Esophagus muscularis mucosa (tissue), 4 donors: ENCODE measurements at places on chromosomes 3 and 15. TPM values are rescaled to one million over a fixed set of nuclear protein-coding genes. Genes with fewer than 3 reads are reported as not detected.

LRRC31 gene
- not detected for total RNA-seq

RSRC1 gene
- 57.3 TPM for total RNA-seq

SH2D7 gene
- not detected for total RNA-seq

ACAA1 gene
- 34.5 TPM for total RNA-seq

MRAS gene
- total RNA-seq, result 59.2 TPM

PAK6 gene
- not detected for total RNA-seq

ARGFX gene
- not detected for total RNA-seq

GABRR3 gene
- not detected for total RNA-seq

PHC3 gene
- 83.1 TPM for total RNA-seq

OR4F6 gene
- total RNA-seq, result not detected

NOX5 gene
- total RNA-seq, result under 0.01 TPM

- H3K36me3 ChIP-seq, result peaks cover 5% of the 10 kb centered on the region
- DNase-seq, result no peak
Observed at GRCh38 chr3:111924283-111924682, 54.5 kb upstream of the ABHD10 start.

GRCh38 chr3:42057561-42058211 lies 33.5 kb upstream of the TRAK1 start:
- no peak for DNase-seq
- peak overlapping the region; percentile 21 for H3K27ac ChIP-seq
- peaks cover 68% of the 10 kb centered on the region for H3K4me1 ChIP-seq
- no peaks in the 10 kb centered on the region for H3K27me3 ChIP-seq

DNA sequence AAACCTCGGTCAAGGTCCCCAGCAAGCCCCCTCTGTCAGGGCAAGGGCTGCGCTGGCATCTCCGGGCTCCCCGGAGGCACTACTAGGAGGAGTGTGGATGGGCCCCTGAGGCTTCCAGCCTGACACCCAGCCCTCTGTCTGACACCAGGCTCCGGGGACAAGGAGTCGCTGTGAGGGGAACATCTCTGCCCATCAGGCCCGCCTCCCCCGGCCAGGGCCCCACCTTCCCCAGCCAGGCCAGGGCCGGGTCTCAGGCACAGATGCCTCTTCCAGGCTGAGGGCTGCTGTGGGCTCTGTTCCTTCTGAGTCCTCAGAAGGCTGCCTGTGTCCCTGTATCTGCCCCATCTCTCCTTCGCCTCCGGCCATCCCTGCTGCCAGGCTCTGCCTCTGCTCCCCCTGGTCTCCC lies 15.8 kb downstream of the CSPG4 start:
- peak overlapping the region; percentile 20 for H3K4me3 ChIP-seq
- no peaks in the 10 kb centered on the region for H3K27me3 ChIP-seq

DNA sequence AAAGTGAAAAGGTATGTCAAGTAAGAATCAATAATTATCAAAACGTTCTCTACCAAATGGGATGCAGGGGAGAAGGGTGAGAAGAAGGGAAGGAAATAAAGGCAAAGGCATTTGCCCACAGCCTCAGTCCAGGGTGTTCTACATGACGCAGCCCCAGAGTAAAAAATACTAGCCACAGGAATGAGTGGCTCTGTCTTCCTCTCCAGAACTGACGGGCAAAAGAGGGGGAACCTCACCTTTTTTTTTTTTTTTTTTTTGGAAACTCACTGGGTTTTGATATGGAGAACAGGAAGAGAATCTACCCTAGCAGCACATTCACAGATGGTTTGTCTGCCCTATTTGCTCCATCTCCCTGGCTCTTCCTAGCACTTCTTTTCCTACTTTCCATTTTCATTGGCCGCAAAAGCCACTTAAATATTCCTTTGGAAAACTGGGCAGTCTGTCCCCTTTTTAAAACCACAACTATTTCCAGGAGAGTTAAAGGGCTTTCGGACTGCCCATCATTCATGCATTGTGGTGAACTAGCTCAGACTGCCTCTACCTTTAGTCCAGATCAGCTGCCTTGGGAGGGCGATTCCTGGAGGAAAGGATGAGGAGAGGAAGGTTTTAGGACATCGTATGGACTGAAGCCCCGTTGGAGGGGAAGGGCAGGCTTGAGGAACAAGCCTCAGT lies 28.2 kb downstream of the B3GNT5 start:
- H3K27ac ChIP-seq, result no peak overlapping the region
- H3K4me3 ChIP-seq, result no peak overlapping the region
- no peak for DNase-seq
- peaks cover 11% of the 10 kb centered on the region for H3K4me1 ChIP-seq
- no peaks in the 10 kb centered on the region for H3K36me3 ChIP-seq
- no peaks in the 10 kb centered on the region for H3K27me3 ChIP-seq

- H3K27me3 ChIP-seq, result peaks cover 6% of the 10 kb centered on the region
- H3K4me1 ChIP-seq, result peaks cover 13% of the 10 kb centered on the region
- no peak for DNase-seq
Observed at GRCh38 chr3:157540656-157541055, 37.4 kb upstream of the VEPH1 start.

- no peaks in the 10 kb centered on the region for H3K27me3 ChIP-seq
- no peak overlapping the region for H3K4me3 ChIP-seq
- no peaks in the 10 kb centered on the region for H3K36me3 ChIP-seq
- H3K27ac ChIP-seq, result no peak overlapping the region
- no peak for DNase-seq
Observed at GRCh38 chr3:53506110-53506762, 11.8 kb downstream of the CACNA1D start.

GRCh38 chr3:194133661-194134230 lies 2.2 kb upstream of the HES1 start:
- peaks cover 9% of the 10 kb centered on the region for H3K36me3 ChIP-seq
- no peak for DNase-seq
- peak overlapping the region; percentile 97 for H3K27ac ChIP-seq
- peak overlapping the region; percentile 80 for H3K4me3 ChIP-seq
- peaks cover 69% of the 10 kb centered on the region for H3K4me1 ChIP-seq
- H3K27me3 ChIP-seq, result no peaks in the 10 kb centered on the region

GRCh38 chr15:59591356-59591755 lies 20.2 kb upstream of the GCNT3 start:
- no peak overlapping the region for H3K4me3 ChIP-seq
- no peaks in the 10 kb centered on the region for H3K36me3 ChIP-seq
- H3K27me3 ChIP-seq, result no peaks in the 10 kb centered on the region
- no peaks in the 10 kb centered on the region for H3K4me1 ChIP-seq

DNA sequence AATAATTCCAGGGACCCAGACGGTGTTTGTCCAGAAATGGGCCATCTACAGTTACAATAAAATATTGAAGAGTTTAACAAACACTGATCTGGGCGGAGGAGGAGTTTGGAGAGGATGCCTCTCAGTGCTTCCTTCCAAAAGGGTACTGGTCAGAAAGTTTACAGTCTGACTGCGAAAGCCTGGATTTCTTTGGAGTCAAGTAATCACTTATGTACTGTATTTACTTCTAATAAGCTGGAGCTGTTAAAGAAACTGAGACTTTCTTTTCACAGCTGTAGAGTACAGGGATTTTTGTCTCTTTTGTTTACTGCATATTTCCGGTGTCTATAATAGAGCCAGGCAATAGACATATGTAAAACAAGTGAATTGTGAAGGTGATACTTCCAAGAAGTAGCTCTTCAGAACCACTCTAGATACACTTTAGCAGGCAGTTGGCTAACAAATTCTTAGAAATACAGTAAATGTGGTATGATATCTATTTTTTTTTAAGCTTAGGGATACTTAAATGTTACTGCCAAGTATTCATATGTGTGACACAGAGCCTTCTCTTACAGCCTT lies 22.1 kb upstream of the NEO1 start:
- no peak overlapping the region for H3K27ac ChIP-seq
- no peaks in the 10 kb centered on the region for H3K4me1 ChIP-seq
- peaks cover 4% of the 10 kb centered on the region for H3K27me3 ChIP-seq
- no peak for DNase-seq
- H3K36me3 ChIP-seq, result no peaks in the 10 kb centered on the region

DNA sequence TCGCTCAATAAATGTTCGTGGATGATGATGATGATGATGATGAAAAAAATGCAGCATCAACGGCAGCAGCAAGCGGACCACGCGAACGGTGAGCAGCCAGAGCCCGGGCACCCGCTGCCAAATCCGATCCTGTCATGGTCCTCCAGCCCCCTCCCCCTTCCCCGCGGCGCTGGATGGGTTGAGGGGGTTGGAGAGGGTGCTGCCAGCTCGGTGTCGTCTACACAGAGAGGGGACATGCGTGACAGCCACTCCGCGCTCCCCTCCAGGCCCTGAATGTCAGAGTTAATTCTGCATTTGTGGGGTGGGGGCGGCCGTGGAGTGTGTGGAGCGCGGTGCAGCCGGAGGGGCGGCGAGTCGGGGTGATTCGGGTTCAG lies 722 bp downstream of the CACNA1D start:
- no peak overlapping the region for H3K27ac ChIP-seq
- DNase-seq, result no peak
- H3K27me3 ChIP-seq, result peaks cover 9% of the 10 kb centered on the region
- H3K4me1 ChIP-seq, result peaks cover 48% of the 10 kb centered on the region
- peak overlapping the region; percentile 50 for H3K4me3 ChIP-seq
- H3K36me3 ChIP-seq, result no peaks in the 10 kb centered on the region

DNA sequence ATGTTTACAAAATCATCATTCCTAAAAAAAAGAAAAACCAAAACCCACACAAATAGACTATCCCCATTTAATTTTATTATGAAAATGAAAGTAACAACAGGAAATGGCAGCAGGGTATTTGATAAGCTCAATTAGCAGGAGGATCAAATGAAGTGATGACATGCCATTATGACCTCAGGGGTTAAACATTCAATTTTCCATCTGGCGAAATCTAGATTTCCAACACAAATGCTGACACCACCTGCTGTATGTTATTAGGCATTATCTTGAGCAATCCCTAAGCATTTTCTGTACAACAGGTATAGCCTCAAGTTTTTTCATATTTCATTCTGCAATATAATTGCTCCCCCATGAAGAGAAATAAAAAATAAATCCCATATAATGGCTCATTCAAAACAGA lies 57.1 kb downstream of the SHQ1 start:
- H3K4me3 ChIP-seq, result no peak overlapping the region
- no peak overlapping the region for H3K27ac ChIP-seq
- no peaks in the 10 kb centered on the region for H3K27me3 ChIP-seq

GRCh38 chr3:133943639-133944141 lies 48.0 kb upstream of the RAB6B start:
- no peak overlapping the region for H3K4me3 ChIP-seq
- H3K27me3 ChIP-seq, result no peaks in the 10 kb centered on the region
- H3K4me1 ChIP-seq, result peaks cover 73% of the 10 kb centered on the region
- peak overlapping the region; percentile 69 for H3K27ac ChIP-seq
- DNase-seq, result no peak
- H3K36me3 ChIP-seq, result no peaks in the 10 kb centered on the region

DNA sequence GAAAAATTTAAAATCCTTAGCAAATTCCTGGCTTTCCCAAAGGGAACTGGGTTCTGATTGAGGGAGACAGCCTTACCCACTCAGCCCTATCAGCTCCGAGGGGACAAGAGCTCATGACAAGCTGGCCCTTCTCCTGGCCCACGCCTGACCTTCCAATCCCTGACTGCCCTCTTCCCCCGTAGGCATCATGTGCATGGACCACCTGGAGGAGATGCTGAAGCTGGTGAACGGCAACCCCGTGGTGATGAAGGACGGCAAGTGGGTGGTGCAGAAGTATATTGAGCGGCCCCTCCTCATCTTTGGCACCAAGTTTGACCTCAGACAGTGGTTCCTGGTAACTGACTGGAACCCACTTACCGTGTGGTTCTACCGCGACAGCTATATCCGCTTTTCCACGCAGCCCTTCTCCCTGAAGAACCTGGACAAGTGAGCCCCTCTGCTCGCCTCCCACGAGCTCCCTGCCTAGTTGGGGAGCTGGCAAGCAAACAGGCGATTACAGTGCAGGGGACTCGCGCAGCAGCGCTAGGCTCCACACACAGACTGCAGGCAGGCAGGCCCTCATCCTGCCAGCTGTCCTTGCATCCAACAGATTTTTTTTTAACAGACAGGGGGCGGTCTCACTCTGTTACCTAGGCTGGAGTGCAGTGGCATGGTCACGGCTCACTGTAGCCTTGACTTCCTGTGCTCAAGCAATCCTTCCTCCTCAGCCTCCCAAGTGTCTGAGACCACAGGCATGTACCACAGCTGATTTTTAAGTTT lies 16.8 kb downstream of the RPUSD3 start:
- no peak for DNase-seq
- H3K4me1 ChIP-seq, result no peaks in the 10 kb centered on the region
- H3K4me3 ChIP-seq, result no peak overlapping the region
- H3K36me3 ChIP-seq, result peaks cover 56% of the 10 kb centered on the region
- H3K27me3 ChIP-seq, result no peaks in the 10 kb centered on the region

DNA sequence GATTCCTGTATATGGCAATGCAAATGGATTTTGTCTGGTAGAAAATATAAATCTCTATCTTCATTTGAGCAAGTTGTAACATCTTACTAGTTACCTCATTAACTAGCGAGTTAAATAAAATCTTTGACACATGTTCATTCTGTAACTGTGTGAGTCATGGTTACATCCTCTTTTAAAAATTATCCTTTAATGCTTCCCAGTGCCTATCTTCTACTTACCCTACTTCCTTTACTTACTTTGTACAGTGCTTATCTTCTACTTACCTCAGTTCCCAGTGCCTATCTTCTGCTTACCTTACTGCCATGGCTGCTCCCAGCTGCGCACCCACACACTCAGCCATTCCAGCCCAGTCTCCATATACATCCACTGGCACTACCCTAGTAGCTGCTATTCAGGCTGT lies 71.9 kb upstream of the GOLGA8B start:
- H3K36me3 ChIP-seq, result no peaks in the 10 kb centered on the region
- no peaks in the 10 kb centered on the region for H3K27me3 ChIP-seq
- no peak overlapping the region for H3K4me3 ChIP-seq
- no peak for DNase-seq

DNA sequence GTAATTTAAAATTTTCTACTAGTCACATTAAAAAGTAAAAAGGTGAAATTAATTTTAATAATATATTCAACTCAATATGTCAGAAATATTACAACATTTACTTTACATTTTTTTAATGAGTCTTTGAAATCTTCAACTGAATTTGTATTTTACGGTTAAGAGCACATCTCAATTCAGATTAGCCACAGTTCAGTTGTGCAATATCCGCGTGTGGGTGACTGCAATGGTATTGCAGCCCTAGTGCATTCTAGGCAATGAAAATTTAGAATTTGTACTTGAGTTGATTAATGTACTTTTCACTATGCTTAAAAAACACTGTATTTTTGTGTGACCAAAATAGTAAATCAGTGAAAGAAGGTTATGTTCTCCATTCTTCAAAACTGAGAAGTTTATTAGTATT lies 57.3 kb downstream of the CEP63 start:
- no peaks in the 10 kb centered on the region for H3K27me3 ChIP-seq
- DNase-seq, result no peak
- peaks cover 10% of the 10 kb centered on the region for H3K36me3 ChIP-seq
- H3K4me3 ChIP-seq, result no peak overlapping the region
